Right atrium auricular region (tissue), 2 donors: ENCODE measurements at places on chromosomes 5 and 9.
A peak's percentile ranks its signal among the peaks of the same experiment; 100 is the strongest.

GRCh38 chr5:172798422-172799215 is 27.6 kb upstream of the DUSP1 start:
- peak; percentile 83 for DNase-seq

- DNase-seq = no peak
These were observed 254.2 kb downstream of the SYK start for GRCh38 chr9:91055845-91056244.

DNA sequence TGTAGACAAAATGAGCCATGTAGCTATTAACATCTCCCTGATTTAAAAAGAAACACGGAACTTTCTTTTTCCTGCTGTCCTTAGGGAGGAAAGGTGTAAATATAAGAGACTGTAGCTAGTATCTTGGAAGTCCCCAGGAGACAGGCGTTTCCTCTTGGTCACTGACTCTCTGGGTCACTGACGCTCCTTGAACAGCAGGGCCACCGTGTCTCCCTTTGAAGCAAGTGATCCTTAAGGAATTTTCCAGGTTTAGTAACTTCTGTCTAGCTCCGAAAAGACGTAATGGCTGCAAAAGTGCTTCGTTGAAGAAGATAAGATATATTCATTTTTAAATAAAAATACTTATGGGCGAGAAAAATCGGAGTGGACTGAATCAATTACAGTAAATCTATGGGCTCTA is 745 bp upstream of the CLTA start:
- no peak for DNase-seq

DNA sequence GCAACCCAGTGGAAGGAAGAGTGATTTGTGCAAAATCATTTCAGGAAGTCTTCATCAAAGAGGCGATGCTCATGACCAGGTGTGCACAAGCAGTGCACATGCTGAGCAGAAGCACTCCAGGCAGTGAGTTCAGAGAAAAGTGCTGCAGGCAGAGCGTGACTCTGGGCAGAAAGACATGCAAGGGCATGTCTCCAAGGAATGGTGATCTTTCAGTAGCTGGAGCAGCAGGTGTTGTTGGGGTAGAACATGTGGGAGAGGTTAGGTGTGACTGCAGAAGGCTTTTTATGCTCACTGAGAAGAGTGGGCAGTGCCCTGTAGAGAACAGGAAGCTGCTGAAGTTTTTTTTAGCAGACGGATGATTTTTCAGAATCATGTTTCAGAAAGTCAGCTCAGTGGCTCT is 545.4 kb upstream of the TLE4 start:
- no peak for DNase-seq

DNA sequence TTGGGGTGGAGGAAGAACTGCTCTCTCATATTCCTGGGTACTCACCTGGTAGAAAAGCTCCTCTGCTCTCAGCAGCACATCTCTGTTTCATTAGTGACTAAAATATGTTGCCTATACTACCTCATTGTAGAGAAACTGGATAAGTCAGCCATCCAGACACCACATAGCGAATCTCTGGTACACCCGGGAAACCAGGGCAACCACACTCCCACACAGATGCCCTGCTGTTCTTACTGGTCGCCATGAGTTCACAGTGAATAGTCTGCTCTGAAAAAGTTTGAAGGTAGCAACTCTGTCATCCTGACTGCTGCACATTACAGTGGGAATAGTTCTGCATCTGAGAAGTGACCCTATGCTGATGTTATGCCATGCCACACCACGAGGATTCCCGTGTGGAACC is 135.0 kb downstream of the ENTREP1 start:
- no peak for DNase-seq

- DNase-seq = no peak
These were observed 58.6 kb upstream of the TNFSF15 start for GRCh38 chr9:114864471-114864870.

DNA sequence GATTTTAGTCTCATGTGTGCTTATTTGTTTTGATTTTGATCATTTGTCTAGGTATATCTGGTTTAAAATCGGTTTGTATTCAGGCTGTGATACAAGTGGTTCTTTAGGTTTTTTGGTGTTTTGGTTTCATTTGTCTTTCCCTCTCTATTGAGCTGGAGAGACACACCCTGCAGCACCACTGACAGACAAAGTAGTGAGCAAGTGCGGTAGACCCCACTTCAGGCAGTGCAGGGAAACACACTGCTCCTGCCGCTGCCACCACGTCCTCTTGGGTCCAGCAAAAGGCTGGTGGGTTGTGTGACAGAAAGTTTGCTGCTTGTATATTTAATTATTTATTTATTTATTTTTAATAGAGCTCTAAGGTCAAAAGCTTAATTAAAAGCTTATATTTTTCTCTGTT is 801.0 kb downstream of the NR2F1-AS1 start:
- DNase-seq = no peak

DNA sequence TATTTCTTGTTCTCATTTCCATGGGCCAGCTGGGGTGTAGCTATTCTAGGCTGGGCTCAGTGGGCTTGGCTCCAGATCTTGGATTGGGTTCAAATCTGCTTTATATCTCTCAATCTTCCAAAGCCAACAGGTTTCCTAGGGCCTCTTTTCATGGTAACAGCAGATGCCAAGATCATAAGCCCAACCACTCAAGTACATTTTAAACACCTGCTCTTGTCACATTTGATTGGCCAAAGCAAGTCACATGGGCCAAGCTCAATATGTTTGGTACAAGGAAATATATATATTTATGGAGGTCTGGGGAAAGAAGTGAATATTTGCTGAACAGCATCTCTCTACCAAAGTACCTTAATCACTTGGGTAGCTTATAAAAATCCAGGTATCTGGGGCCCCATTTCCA is 49.5 kb downstream of the MRRF start:
- DNase-seq = no peak

GRCh38 chr5:64451551-64451950 is 54.3 kb upstream of the RGS7BP start:
- DNase-seq = no peak

GRCh38 chr9:98209530-98209929 is 17.1 kb upstream of the CORO2A start:
- DNase-seq = no peak

DNA sequence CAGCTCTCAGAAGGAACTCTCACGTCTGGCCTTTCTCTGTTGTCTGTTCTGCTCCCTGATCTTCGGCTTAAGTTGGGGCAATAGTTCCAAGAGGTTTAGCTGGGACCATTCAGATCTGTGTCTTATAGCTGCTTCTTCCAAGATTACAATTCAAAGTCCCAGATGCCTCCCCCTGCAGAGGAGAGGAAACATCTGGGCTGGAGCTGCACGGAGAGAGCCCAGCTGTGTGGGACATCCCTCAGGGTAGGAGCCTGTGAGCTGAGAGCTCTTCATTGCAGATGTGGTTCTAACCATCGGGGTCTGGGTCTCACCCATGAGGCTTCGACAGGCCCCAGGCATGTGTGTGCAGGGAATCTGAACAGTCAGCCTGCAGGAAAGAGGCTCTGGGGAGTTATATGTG is 9.0 kb upstream of the PHF19 start:
- no peak for DNase-seq

GRCh38 chr5:91401175-91401574 is 18.1 kb upstream of the ARRDC3 start:
- no peak for DNase-seq

- no peak for DNase-seq
These were observed 8.5 kb downstream of the SPINK9 start for GRCh38 chr5:148343603-148344487.

GRCh38 chr5:153901449-153901848 is 137.3 kb downstream of the FAM114A2 start:
- no peak for DNase-seq

- no peak for DNase-seq
These were observed 214.3 kb downstream of the ARHGAP26 start for GRCh38 chr5:142984525-142984924.

DNA sequence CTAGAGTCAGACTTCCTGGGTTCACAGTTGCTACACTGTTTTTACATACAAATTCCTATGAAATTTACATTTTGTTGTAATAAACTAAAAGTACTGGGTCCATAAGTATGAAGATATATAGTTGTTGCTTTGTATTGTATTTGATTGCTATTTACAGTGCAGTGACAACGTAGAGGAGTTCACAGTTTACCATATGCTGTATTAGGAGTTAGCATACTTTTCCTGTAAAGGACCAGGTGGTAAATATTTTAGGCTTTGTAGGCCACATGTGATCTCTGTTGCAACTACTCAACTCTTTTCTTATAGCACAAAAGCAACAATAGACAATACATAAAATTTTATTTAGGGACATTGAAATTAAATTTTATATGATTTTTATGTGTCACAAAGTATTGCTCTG is 18.0 kb downstream of the PAM start:
- no peak for DNase-seq

DNA sequence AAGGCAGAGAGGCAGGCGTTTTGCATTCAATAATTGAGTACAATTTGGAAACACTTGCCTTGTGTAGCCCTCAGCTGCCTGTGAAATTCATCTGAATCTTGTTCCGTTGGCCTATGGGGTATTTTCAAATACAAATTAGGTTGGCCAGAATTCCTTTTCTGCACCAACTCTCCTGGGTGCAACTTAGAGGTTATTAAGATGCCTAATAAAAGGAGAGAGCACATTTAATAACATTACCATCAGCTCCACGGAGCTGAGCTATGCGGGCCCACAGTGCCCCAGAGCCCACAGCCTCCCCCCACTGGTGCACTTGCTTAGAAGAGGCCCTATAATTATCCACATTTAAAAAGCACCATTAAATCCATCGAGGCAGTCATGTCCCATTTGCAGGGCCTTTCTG is 367.6 kb upstream of the CLINT1 start:
- no peak for DNase-seq

GRCh38 chr5:15203376-15203775 is 296.6 kb upstream of the FBXL7 start:
- DNase-seq = no peak

- no peak for DNase-seq
These were observed 88.7 kb upstream of the PHF24 start for GRCh38 chr9:34869390-34869789.

GRCh38 chr5:58450811-58451629 is 8.9 kb downstream of the PLK2 start:
- no peak for DNase-seq

DNA sequence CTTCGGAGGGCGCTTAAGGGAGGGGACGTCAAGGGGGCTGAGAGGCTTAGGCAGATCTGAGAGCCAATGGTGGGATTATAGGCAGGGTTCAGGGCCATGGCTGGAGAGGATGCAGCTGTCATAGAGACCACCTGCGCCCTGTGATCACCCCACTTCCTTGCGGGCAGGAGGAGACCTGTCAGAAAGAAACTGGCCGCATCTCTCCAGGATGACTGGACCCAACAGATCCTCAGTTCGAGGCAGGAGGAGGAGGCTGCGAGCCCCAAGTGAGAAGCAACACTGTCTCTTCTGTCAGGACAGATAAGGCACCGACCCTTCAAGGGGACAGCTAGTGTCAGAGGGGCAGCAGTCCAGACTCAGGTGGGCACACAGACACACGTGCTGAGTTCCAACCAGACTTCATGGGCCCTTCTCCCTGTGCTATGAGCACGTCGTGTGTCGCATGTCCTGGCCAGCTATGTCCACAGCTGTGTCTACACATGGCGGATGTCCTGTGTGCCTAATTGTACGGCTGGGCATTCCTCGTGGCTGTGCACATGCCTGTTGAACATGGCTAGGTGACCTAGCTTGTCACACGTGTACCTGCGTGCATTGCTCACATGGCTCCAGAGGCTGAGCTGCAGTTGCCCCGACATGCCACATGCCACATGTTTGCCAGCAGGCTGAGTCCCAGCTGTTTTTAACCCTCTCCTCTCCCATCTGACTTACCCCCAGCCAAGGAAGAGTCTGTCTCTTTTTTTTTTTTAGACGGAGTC is 583 bp upstream of the AQP3 start:
- DNase-seq = no peak

DNA sequence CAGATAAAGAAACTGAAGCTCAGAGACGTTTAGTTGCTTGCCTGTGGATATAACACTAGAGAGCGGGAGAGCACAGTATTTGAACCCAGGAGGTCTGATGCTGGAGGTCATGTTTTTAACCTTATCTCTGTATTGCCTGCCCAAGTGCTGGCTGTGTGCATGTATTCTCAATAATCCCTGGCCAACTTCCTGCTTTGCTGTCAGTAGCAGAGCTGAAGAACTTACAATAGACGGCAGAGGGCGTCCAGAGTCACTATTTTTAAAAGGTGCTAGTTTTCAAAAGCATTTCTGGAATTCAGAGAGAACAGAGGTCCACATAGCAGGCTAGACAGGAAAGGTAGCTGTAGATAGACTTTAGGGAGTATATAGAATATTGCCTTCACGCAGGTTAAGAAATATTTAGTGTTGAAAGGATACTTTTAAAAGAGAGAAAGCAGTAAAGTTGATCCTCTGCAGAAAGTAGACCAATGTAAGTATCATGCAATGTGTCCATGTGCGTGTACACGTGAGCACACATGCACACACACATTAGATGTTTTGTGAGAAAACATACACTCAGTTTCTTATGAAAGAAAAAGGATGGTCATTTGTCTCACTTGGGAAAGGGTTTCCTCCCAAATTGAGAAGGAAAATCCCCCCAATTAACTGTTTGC is 46.3 kb downstream of the PTCD2 start:
- peak; percentile 81 for DNase-seq

DNA sequence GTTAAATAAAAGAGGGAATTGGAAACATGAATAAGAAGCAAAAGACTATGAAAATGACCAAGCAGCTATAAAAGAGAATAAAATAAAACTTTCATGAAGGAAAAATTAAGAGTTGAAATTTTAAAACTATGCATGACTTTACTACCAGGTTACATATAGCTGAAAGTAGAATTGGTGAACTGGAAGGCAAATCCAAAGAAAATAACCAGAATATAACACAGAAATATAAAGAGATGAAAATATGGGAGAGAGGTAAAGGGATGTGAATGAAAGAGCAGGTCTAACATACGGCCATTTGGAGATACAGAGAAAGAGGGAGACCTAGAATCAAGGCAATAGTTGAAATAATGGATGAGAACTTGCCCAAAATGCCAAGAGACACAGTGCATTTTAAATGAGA is 42.9 kb upstream of the TDRD7 start:
- no peak for DNase-seq

DNA sequence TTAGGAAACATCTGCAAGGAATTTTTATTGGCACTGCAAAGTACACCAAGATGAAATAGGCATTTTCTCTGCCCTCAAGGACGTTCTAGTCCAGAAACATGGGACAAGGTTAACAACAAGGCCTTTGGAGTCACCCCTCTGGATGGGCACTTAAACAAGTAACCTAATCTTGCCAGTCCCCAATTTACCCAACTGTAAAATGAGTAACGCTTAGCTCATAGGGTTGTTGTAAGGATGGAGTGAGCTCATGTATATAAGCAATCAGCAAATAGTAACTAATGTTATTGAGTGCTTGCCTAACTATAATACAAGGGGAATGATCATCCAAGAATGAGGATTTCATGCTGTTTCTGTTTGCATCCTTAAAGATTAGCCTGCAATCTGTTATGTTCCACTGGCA is 189.3 kb downstream of the PAPPA start:
- DNase-seq = no peak

- peak; percentile 57 for DNase-seq
These were observed 80.0 kb downstream of the AK8 start for GRCh38 chr9:132797861-132798659.

GRCh38 chr5:81850501-81851357 is 99.8 kb upstream of the SSBP2 start:
- DNase-seq = peak; percentile 64
